Hepatocyte (in vitro differentiated cells): ENCODE measurements at places on chromosomes 1 and 21. TPM values are rescaled to one million over a fixed set of nuclear protein-coding genes. Genes with fewer than 3 reads are reported as not detected.

The MFSD2A gene
- 2.7 and 4.8 TPM in 2 replicates for total RNA-seq

The C1orf105 gene
- total RNA-seq = 0.23 and 0.76 TPM in 2 replicates

- no peak for DNase-seq
Observed at GRCh38 chr1:153395776-153396175, 4.9 kb upstream of the S100A8 start.

GRCh38 chr1:154739654-154740053, 130.4 kb downstream of the KCNN3 start:
- DNase-seq = no peak

GRCh38 chr1:82567348-82567747, 766.6 kb downstream of the ADGRL2 start:
- DNase-seq = no peak

GRCh38 chr21:37793660-37794059, 122.6 kb downstream of the KCNJ6 start:
- DNase-seq = no peak
